ENCODE measurements at places on chromosomes 3 and 15. TPM values are rescaled to one million over a fixed set of nuclear protein-coding genes. Genes with fewer than 3 reads are reported as not detected.

DNA sequence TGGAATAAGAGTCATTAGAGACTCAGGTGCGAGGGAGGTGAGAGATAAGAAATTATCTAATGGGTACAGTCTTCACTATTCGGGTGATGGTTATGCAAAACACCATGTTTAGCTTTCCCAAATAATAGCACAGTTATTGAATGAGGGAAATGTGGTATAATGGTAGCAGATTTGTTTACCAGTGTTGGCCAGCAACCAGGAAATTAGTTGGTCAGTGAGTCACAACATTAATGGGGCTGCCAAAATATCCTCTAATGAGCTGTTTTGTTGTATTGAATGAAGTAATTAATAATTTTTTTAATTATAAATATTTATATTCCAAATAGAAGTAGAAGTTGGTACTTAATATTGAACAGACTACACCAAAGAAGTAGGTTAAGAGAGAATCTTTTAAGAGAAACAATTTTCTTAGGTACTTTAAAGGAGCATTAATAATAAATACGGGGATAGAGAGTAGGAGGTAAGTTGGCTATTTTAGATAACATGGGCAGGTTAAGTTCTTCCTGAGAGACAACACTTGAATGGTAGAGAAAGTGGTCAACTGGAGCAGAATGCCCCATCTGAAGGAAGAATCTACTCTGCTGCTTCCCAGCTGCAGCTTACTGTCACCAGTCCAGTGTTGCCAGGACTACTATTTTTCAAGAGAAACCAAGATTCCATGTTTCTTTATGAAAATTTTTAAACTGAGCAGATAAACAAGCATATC, 218.8 kb downstream of the UBE2E2 start:
- H3K27ac ChIP-seq = no peak overlapping the region
- H3K4me1 ChIP-seq = peaks cover 2% of the 10 kb centered on the region
- peaks cover 7% of the 10 kb centered on the region for H3K36me3 ChIP-seq
- DNase-seq = no peak

MANF gene
- total RNA-seq = 51.1 TPM

CLDN1 gene
- total RNA-seq = not detected

- H3K27me3 ChIP-seq = no peaks in the 10 kb centered on the region
- H3K36me3 ChIP-seq = peaks cover 4% of the 10 kb centered on the region
- no peak for DNase-seq
- H3K4me3 ChIP-seq = peak overlapping the region; percentile 27
- H3K27ac ChIP-seq = no peak overlapping the region
Observed at GRCh38 chr15:80105595-80105994, 46.1 kb downstream of the ZFAND6 start.

- H3K4me1 ChIP-seq = no peaks in the 10 kb centered on the region
- H3K4me3 ChIP-seq = no peak overlapping the region
- H3K27me3 ChIP-seq = no peaks in the 10 kb centered on the region
- DNase-seq = no peak
- H3K27ac ChIP-seq = no peak overlapping the region
Observed at GRCh38 chr3:20537234-20537633, 351.2 kb upstream of the SGO1 start.

DNA sequence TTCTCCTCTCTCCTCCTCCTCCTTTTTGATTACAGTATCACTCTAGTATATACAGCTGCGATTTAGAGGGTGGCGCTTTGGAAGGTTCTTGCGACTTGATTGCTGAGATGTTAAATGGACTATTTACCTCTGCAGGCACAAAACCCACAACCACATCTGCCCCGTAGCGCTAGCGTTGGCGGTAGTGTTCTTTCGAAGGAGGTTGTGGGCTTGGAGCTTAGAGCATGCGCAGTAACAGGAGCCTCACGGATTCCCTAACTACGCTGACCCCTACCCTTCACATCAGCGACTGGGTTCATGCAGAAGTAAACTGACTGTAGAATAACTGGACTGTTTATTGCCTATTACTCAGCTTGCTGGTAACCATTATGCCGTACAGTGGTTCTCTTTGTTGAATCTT, 58.0 kb downstream of the CGGBP1 start:
- H3K4me3 ChIP-seq = peak overlapping the region; percentile 27
- no peak for DNase-seq
- H3K27ac ChIP-seq = no peak overlapping the region
- no peaks in the 10 kb centered on the region for H3K36me3 ChIP-seq

Measured in naive thymus-derived CD8-positive, alpha-beta T cell (primary cell).